Activated CD4-positive, CD25-positive, alpha-beta regulatory T cell treated with anti-CD3 and anti-CD28 coated beads, Interleukin-2, amount 50 U/mL, for 72 hours (primary cell): ENCODE measurements at places on chromosomes 7 and 10.
A peak's percentile ranks its signal among the peaks of the same experiment; 100 is the strongest.

GRCh38 chr7:138167222-138167621 is 91.0 kb downstream of the AKR1D1 start:
- DNase-seq = no peak

- DNase-seq = no peak
Observed at GRCh38 chr7:150784120-150784736, 15.9 kb downstream of the TMEM176B start.

- DNase-seq = no peak
Observed at GRCh38 chr10:13867822-13868221, 281.1 kb downstream of the PRPF18 start.

GRCh38 chr10:132977807-132978206 is 35.4 kb upstream of the CFAP46 start:
- no peak for DNase-seq

DNA sequence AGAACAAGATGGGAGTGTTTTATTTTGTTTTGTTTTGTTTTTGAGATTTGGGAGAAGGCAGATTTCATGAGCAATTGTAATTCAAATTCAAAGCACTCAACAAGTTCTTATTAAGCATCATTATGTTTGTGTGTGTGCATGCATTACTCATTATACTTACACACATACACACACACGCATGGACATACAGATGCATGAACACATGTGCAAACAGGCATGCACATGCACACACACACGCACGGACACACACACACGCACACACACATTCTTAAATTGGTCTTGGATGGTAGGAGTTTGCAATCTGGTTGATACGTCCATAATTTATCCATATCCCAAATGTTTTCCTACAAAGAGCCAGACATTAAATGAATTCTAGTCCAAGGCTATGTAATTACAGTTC is 702.8 kb downstream of the INHBA start:
- no peak for DNase-seq

GRCh38 chr10:33876584-33877400 is 542.3 kb upstream of the NRP1 start:
- DNase-seq = no peak

DNA sequence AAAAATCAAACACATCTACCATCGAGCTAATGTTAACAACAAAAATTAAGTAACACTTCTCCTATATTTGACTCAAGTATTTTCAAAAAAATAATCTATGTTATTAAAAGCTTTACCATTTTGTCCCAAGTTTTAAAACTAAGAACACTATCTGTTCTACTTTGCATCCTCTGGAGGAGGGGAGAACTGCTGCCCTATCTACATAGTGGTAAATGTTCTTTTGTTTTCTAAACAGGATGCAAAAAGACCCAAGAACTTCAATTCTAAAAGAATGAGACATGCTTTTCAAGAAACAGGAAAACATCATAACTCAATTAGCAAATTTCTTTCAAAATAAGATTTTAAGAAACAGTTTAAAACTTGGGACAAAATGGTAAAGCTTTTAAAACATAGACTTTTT is 14.8 kb downstream of the SLC26A3 start:
- DNase-seq = no peak

DNA sequence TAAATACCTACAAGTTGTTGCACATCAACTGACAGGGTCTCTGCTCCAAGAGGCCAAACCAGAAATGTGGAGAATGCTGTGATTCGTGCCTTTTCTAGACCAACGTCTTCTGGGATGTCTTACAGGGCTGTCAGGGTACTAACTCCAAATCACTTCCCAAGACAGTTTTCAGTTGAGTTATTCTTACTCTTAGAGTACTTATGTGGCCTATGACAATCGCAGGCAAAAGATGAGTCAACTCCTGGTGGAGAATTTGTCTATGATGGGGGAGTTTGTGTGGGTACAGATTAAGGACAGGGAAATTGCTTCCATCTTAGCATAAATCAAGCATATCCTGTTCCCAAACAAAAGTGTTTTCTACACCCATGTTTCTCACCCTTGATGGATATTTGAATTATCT is 734.8 kb downstream of the TNS3 start:
- DNase-seq = no peak

- no peak for DNase-seq
Observed at GRCh38 chr7:87213811-87214210, 5.7 kb downstream of the TMEM243 start.

DNA sequence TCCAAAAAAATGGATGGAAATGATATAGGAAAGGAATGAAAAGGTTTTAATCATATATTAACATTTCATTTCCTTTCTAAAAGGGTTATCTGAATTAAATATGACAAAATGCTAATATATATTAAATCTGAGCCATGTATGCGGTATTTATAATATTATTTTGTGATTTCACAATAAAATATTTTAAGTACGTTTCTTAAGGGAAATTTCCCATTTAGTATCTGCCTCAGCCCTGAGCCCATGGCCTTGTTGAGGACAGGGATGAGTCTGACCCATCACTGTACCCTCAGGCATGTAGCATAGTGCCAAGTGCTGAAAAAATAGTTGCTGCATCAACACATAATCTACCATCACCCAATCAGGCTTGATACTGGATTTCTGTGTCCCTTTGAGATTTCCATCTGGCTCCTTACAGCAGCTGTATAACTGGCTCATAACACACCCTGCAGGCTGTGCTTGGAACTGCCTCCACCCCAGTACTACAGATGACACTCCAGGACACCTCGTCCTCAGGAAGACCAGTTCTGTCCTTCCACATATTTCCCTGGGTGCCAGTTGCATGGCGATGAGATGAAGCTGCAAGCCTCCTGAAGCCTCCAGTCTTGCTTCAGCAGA is 59.4 kb upstream of the ASAH2 start:
- peak; percentile 34 for DNase-seq

DNA sequence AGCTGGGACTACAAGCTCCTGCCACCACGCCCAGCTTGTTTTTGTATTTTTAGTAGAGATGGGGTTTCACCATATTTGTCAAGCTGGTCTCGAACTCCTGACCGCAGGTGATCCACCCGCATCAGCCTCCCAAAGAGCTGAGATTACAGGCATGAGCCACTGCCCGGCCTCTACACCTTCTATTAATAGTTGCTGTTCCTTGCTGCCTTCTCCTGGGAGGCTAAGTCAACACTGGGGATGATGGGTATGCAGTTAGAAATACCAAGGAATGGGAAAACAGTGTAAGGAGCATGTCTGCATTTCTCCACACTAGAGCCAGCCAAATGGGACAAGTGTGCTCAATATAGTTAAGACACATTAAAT is 97.3 kb upstream of the PDLIM1 start:
- no peak for DNase-seq

- DNase-seq = no peak
Observed at GRCh38 chr10:121465215-121465614, 133.0 kb downstream of the FGFR2 start.

DNA sequence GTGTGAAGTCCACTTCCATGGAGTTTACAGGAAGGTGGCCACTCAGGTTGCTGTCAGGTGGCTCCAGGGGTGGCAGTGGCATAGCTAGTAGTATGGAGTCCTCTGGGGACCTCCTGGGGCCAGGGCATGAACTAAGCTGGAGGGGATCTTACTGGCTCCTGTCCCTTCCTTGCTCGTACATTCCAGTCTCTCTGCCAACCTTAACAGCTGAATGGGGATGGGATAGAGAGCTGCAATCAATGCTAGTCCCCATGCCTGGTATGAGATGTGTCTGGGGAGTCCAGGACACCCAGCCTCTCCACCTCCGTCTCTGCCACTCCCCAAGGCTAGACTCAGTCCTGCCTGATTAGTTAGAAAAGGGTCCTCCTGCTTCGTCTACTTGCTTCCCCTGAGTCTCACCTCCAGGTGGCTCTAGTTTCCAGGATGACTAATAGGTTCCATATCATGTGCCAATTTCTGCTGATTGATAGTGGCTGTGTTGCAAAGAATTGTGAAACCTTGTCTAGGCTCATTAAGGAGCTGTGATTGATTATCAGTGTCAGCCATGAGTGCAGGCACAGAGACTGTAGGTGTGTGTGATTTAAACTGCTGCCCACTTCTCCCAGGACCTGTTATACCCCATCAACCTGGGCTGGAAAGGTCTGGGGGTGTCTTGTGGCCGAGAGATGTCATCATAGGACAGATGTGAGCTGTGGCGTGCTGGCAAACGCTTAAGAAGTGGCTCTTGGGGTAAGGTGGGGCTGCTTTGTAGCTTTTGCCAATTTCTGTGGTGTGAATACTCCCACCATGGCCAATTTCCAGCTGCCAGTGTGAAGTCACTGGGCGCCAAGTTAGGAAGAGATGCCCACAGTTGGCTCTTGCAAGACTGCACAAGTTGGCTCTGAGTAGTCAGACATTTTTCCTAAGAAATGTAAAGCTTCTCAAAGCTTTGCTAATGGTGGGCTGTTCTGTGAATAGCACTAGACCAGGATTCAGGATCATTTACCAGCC is 59.8 kb downstream of the COL13A1 start:
- DNase-seq = no peak

DNA sequence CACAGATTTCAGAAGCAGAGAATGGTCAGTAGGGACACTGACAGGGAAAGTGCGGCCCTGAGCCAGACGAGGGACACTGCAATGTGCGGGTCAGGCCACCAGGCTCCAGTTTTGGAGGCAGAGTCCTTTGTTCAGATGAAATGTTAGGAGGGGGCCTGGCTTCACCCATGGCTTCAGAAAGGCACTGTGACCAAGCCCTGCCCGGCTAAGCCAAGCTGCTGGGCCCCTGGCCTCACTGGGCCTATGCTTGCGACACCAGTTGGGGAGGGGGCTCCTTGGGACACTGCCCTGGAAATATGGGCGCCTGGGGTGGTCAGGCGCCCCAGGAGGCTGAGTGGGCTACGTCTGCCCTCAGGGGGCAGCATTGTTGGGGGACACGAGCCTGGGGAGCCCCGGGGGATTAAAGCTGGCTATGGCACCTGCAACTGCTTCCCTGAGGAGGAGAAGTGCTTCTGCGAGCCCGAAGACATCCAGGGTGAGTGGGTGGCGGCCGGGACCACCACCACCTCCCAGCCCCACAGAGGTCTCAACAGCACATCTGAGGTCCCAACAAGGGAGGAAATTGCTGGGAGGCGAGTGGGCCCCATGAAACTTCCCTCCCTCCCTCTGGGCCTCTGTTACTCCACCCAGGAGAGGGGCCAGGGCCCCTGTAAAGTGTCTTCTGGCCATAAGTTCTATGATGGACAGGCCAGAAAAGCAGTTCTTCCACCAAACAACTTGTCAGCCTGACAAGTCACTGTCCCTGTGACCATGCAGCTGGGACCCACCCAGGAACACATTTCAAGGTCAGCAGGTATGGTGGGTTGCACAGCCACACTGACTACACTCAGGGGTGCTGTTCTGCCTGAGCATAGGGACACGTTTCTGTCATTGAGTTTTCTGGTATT is 24.8 kb upstream of the CSGALNACT2 start:
- DNase-seq = no peak

DNA sequence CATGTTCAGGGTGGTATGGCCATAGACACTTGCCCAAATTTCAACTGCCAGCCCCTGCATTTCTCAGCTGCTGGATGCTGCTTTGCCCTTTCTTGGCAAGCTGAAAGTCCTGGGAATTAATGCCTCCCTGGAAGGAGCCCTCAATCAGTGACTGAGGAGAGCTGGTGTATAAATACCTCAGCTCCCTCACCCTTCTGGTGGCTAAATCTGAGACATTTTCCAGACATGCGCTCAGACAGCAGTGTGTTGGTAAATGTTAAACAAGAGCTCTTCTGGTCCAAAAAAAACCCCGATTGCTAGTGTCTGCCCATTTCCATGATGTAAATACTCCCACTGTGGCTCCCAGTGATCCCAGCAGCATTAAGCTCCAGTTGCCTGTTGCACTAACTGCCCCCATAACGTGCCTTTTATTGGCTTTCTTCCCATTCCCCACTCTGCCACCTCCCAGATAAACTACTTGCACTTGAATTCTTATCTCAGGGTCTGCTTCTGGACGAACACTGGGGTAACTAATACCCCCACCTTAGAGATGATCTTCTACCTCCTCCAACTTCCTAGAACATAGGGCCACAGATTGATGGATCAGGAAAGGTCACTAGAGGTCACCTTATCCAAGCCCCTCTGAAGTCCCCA is 6.7 kb upstream of the MYH16 start:
- DNase-seq = no peak

DNA sequence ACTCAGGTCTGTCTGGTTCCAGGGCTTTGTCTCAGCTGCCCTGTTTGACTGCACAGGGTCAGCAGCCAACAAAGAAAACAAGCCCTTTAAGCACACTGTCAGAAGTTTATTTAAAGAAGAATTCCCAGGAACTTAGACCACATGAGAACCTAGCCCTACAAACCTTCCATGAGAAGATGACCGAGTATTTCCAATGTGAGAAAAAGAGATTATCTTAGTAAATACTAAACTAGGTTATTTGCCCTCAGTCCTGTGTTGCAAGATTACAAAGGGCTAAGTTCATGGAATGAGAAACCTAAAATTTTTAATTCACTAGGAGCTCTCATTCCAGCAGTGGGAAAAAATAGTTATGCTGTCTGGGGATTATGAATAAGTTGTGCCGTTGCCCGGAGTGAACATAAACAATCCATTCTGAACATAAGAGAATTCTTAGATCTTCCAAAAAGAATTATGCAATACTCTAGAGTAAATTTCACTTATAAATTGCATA is 46.7 kb downstream of the NOC3L start:
- no peak for DNase-seq

GRCh38 chr10:46308666-46309450 is 22.1 kb downstream of the ANTXRL start:
- DNase-seq = no peak

GRCh38 chr10:73408061-73408460 is 5.8 kb downstream of the ANXA7 start:
- no peak for DNase-seq

DNA sequence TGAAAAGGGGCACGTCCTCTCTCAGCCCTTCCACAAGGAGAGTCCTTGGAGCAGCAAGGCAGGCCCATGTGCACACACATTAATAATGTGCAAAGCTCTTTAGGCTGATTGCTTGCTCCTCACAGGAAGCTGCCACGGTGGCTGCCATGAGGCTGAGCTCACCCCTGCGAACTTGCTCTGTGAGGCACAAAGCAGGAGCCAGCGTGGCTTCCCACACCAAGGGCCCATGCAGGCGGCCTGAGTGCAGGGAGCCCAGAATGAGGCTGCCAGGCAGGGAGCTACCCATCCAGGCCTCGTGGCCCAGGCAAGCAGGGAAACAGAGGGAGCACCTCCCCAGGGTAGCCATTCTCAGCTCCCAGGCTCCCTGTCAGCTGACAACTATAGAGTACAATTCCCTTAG is 242.9 kb downstream of the GRID1 start:
- DNase-seq = no peak

DNA sequence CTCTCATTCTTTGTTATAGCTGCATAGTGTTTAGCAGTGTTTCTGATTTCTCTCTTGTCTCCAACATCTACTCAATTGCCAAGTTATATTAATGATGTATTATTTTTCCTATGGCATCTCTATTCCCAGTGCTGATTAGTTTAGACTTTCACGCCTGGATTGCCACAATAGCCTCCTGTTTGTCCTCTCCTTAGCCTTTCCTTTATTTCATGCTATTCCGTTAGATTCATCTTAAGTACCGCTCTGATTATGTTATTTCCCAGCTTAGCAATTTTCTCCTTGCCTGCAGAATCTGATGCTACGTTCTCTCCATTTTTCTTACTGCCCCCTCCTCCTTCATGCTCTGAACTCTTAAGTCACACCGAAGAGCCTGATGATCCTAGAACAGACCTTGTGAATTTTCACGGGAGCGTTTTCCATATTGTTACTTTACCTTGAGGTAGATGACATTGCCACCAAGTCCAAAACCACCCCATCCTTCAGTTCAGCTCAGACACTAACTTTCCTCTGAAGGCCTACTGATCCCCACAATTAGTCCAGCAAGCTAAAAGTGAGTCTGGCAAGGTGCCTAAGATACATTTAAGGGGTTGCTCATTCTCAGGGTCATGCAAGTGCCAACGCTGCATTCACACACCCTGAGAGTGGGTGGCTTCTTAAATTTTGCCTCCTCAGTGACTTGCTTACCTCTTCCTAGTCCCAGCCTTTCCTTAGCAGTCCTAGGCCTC is 6.6 kb upstream of the NRF1 start:
- DNase-seq = no peak
